ELR (cell line): ENCODE measurements at places on chromosomes 6 and 20.

DNA sequence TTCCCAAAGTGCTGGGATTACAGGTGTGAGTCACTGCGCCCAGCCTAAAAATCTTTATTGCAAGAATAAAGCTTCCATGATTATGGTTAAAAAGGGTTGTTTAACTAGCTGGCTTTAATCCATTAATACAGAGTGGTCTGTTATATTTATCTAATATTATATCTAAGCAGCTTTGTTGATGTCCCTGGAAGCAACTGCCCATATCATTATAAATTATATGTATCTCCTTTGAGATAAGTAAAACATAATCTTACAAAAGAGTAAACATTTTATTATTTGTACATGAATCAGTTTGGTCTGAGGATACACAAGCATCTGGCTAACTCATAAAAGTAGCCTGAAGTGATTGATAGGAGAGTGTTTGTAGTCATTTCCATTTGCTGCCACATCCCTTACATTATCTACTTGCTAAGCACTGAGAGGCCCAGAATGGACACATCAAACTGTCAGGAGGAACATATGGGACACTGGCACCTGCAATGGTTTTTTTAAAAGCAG lies 46.9 kb downstream of the TRAF3IP2 start:
- DNase-seq: no peak

DNA sequence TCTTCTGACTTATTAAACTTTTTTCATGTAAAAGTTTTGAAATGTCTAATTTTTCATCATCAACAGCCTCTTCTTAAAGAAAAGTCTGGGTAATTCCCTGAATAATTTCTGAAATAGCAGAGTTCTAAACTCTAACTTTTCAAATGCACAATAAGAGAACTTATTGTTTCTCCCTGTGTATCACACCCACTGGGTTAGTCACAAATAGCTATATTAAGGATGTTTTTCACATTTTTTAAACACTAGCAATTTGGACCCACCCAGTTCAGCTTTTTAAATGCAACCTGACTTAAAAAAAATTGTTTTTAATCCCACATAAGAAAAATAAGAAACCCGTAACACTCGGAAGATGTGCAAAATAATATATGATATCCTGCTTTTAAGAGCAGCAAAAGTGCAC lies 61.4 kb upstream of the UTRN start:
- no peak for DNase-seq

- DNase-seq: no peak
Measured at GRCh38 chr6:24897186-24897585, 38.6 kb downstream of the RIPOR2 start.

GRCh38 chr20:9602847-9603183 lies 88.4 kb downstream of the LAMP5 start:
- no peak for DNase-seq

- DNase-seq: no peak
Measured at GRCh38 chr20:48541581-48542071, 286.2 kb downstream of the PREX1 start.

GRCh38 chr6:107642861-107643328 lies 153.0 kb downstream of the SOBP start:
- DNase-seq: no peak

DNA sequence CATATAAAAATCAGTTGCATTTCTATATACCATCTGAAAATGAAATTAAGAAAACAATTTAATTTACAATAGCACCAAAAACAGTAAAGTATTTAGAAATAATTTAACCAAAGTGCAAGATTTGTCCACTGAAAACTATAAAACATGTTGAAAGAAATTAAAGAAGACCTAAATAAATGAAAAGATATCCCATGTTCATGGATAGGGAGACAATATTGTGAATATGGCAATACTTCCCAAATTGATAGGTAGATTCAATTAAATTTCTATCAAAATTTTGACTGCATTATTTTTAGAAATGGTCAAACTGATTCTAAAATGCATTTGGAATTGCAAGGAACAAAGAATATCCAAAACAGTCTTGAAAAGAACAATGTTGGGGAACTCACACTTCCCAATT lies 17.6 kb upstream of the POU3F2 start:
- no peak for DNase-seq

GRCh38 chr20:361561-361960 lies 14.7 kb downstream of the NRSN2 start:
- no peak for DNase-seq

DNA sequence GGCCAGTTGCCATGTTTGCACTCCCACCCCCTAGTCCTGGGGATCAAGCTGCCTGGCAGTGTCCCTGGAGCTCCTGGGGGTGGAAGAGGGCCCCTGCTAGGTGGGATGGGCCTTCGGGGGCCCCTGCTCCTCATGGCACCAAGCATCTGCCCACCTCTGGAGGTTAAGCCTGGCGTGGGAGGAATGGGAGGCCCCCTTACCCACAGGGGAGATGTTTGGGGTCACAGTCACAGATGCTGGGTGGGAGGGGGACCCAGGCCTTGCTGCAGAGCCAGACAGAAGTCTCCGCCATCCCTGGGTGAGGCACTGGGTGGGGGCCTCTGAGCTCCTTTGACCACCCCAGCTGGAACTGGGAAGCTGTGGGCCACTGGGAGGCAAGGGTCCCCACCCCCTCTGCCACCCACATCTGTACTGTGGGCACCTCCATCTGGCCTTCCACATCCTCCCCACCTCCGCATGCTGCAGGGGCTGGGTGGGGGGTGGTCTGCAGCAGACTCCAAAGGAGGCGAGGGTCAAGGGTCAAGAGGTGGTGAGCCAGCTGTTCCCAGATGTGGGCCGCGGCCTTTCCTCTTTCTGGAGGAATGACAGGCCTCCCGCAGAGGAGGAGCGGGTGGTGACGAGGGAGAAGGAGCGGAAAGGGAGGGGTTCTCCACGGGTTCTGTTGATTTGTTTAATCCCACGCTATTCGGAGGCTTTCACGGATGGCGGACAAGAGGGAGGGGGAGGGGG lies 41.5 kb downstream of the YTHDF1 start:
- no peak for DNase-seq

DNA sequence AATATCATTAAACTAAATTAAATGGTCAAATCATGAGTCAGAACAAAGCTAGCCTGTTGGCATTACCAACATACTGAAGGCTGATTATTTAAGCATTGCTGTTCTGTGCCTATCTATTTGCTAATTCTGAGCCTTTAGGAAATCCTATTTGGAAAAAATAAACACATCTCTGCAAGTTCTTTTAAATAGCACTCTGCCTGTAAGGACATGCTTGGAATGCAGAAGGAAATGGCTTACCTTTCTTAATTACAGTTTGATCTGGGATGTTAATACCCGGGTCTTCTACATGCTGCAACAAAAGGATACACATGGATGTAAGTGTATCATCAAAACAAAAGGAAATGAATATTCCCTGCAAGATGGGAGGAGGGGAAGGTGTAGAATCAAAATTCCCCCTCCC lies 8.3 kb downstream of the TFAP2A start:
- peak; percentile 60 for DNase-seq
